ENCODE measurements at places on chromosomes 11 and 22.

DNA sequence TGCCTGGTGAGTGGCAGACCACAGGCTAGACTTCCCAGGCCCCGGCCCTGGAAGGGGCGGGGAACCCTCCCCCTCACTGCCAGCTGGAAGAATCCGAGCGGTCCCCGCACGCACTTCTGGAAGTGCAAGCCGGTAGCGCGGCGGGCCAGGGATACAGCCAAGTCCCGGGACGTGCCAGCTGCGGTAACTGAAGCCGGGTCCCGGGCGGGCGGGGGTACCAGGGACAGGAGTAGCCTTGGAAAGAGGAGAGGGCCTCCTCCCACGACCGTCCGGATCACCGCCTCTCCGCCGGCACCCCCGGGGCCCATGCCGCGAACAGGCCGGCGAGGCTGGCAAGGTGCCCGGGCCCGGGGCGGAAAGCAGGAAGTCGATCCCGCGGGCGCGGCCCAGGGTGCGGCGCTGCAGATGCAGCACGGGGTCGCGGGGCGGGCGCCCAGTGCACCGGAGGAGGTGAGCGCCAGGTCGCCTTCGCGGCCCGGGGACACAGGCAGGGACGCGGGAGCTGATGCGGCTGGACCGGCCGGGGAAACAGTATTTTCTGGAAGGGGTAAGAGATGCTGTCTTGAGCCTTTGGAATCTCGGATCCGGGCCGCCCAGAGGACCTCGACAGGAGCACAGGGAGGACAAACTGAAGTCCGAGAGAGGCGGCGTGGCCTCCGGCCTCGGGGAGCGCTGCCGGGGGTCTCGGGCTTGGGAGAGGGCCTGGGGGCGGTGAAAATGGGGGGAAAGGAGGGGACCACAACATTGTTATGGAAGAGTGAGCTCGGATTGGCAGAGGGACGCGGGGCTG lies 783 bp upstream of the SLC35C1 start:
- DNase-seq = peak; percentile 11

DNA sequence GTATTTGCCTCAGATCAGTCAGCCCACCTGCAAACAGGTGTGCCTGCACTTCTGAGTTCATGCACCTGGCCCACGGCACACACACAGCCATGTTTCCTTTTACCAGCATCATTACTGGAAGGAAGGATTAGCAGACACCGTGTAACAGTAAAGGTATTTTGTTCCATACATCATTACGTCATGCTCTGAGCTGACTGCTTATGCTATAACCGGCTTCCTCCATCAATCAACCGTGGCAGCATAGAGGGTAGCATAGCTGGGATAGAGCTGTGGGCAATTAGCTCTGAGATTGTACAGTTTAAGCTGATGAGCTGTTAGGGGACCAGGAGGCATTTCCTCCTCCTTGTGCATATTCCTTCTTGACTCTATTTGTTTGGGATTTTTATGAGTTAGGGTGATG lies 102.4 kb downstream of the ME3 start:
- no peak for DNase-seq

GRCh38 chr11:7924536-7924935 lies 6.5 kb downstream of the OR10A6 start:
- no peak for DNase-seq

- peak; percentile 39 for DNase-seq
Observed at GRCh38 chr22:50269970-50270665, at the start of gene MAPK11. MAPK11 (minus strand) TSS chr22:50270380; CDS start chr22:50270292, 88 bp downstream.

DNA sequence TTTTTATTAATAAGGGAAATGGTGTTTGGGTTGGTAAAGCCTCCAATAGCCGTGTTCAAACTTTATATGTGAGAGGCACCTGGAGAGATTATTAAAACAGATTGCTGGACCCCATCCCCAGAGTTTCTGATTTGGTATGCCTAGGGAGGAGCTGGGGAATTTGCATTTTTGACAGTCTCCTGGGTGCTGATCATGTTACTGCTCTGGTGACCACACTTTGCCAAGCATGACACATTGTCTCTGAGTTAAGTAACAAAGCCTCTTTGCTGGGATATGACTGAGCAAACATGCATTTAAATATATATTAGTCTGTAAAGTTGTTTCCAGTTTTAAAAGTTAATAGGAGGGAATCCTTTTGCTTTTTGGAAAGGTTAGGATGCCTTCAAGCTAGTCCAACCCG lies 140.4 kb downstream of the NAV2 start:
- no peak for DNase-seq

DNA sequence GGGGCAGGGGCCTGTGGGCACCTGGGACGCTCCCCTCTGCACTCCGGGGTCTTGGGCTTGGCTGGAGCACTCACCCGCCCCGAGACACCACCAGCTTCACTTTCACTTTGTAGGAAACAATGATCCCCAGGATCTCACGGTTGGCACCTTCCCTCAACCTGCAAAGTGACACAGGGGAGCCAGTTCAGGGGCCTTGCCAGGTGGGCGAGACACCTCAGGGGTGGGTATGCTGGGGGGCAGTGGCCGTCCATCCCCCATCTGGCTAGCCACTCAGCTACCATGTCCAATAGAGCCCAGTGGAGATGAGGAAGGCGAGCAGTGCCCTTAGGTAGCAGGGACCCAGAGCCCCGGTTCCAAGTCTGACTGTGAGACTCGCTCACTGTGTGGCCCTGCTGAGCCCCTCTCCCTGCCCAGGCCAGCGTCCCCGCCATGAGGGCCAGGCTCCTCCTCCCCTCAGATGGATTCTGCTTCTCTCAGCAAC lies 32.3 kb downstream of the TPBGL start:
- no peak for DNase-seq

GRCh38 chr22:38853196-38853651 lies 9.4 kb upstream of the NPTXR start:
- DNase-seq = no peak

DNA sequence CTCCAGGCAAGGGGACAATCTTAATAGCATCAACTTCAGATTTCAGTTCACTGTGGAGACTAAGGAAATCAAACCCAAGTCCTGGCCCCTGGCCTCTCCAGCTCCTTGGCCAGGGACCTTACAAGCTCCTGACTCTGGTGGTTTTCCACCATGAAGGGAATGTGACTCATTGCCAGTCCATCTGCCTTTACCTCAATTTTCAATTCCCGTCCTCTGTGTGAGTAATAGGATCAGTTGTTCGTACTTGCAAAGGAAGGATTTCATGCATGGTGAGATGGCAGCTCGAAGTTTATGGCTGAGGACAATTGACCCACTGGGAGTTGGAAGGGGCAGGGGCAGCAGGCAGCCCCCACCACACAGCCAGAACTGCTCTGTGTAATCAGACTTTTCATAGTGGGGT lies 42.5 kb downstream of the INSC start:
- no peak for DNase-seq

All from stimulated activated CD4-positive, alpha-beta T cell treated with anti-CD3 and anti-CD28 coated beads, Interleukin-1b, Interleukin-23, amount 100 ng/mL, for 1 hour (primary cell).